Fibroblast of skin of left biceps (primary cell): ENCODE measurements at places on chromosomes 3 and 15.

DNA sequence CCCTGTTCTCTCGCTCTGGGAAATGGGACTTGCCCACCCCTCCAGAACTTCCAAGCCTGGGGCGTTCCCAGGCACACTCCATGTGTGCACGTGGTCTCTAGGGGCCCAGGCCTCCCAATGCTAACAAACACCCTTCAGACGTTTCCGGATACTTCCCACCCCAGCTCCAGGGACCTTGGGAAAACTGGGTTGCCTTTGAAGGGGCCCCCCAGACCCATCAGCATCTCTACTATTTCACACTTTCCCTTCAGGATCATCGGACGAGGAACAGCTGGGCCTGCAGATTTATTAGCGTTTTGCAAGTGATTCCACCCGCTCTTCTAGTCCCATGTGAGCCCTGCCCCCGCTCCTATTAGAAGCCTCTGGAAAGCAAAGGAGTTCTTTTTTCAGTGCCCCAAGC, 63.2 kb downstream of the MAGEF1 start:
- no peak for DNase-seq

DNA sequence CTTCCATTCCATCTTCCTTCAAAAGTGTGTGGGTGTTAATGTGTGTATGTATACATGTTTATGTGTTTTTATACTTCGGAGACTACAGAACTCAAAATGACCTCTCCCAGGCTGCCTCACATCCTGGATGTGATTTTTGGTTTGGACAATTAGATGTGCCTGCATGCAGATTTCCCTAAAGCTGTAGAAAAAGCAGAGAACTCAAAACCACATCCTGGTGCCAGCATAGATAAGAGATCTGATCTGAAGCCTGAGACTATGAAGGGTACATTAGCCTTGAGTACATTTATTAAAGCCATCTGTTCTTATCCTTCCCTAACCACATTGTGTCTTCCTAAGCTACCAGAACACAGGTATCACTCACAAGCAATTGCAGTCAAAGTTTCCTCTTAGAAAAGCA, 319.4 kb upstream of the RASGRP1 start:
- no peak for DNase-seq

GRCh38 chr15:57607570-57608000, 15.9 kb downstream of the MYZAP start:
- DNase-seq, result no peak

DNA sequence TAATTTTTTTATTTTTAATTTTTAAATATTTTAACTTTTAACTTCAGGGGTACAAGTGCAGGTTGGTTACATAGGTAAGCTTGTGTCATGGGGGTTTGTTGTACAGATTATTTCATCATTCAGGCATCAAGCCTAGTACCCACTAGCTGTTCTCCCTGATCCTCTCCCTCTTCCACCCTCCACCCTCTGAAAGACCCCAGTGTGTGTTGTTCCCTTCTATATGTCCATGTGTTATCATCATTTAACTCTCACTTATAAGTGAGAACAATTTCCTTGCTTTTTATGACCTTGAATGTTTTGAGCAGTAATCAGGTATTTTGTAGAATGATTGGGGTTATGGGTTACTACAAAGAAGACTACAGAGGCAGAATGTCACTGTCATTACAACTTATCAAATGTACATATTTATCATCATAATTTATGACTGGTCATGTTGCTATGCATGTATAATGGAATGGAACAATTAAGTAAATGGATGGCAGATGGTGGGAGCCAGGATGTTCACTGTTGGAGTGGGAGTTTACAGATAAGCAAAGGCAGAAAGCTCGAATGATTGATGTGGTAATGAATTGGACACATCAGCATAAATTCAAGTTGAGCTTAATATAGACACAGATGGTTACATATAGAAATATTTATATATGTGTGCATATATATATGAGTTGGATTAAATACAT, 563.8 kb upstream of the ROBO1 start:
- no peak for DNase-seq

DNA sequence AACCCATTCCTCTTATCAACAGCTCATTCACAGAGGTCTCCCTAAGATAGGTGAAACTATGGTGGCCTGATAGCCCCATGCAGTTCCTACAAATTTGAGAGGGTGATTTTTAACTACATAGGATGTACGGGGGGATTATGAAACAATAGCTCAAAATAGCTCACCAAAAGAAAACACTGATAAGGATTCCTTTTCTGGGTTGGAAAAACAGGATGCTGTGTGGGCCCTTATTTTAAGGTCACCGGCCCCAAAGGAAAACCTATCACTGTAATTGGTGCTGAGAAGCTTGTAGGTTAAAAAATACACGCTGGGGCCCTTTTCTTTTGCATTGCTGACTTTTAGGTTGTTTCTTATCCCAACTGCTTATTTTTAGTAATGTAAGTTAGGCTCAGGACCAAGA, 627.4 kb downstream of the MAGI1 start:
- DNase-seq, result no peak

GRCh38 chr3:194170793-194171192, 34.8 kb downstream of the HES1 start:
- DNase-seq, result no peak

GRCh38 chr3:142046320-142047020, 102.9 kb downstream of the TFDP2 start:
- DNase-seq, result no peak
